ENCODE measurements at places on chromosomes 6 and 20. TPM values are rescaled to one million over a fixed set of nuclear protein-coding genes. Genes with fewer than 3 reads are reported as not detected.

NOX3 gene
- not detected for total RNA-seq

DNA sequence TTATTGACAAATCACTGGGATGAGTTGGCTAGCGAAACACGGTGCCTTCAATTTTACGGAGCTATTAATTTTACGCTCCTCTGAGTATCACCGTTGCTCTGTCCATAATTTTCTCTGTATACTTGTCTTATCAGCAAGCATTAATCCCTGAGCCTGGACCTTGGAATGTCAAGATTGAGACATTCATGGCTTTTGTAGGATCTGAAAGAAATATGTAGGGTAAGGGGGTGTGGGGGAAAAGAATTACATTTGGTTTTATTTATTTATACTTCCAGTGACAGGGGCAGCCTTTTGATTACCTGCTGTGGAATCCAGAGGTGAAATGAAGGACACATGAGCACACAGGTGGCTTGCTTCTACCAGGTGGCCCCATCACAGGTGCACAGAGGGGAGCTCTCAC lies 46.6 kb downstream of the DTD1 start:
- no peaks in the 10 kb centered on the region for H3K27me3 ChIP-seq
- H3K36me3 ChIP-seq: no peaks in the 10 kb centered on the region
- no peak overlapping the region for H3K27ac ChIP-seq
- peaks cover 2% of the 10 kb centered on the region for H3K4me1 ChIP-seq
- no peak overlapping the region for H3K4me3 ChIP-seq
- no peak for DNase-seq

C20orf96 gene
- total RNA-seq: 14.9 TPM

GRCh38 chr6:117317261-117317660 lies 51.9 kb downstream of the VGLL2 start:
- H3K27me3 ChIP-seq: no peaks in the 10 kb centered on the region
- H3K36me3 ChIP-seq: no peaks in the 10 kb centered on the region
- DNase-seq: no peak
- no peak overlapping the region for H3K4me3 ChIP-seq

GRCh38 chr6:156778454-156779205 lies 1.5 kb downstream of the ARID1B start:
- H3K27ac ChIP-seq: peak overlapping the region; percentile 96
- no peaks in the 10 kb centered on the region for H3K36me3 ChIP-seq
- peak overlapping the region; percentile 79 for H3K4me3 ChIP-seq
- peaks cover under 1% of the 10 kb centered on the region for H3K4me1 ChIP-seq
- peak; percentile 78 for DNase-seq

GRCh38 chr20:11098888-11099287 lies 425.1 kb upstream of the JAG1 start:
- DNase-seq: no peak
- no peak overlapping the region for H3K27ac ChIP-seq
- H3K4me1 ChIP-seq: no peaks in the 10 kb centered on the region
- H3K27me3 ChIP-seq: no peaks in the 10 kb centered on the region
- H3K36me3 ChIP-seq: no peaks in the 10 kb centered on the region

GRCh38 chr6:132115714-132116366 lies 164.7 kb upstream of the CCN2 start:
- H3K4me1 ChIP-seq: no peaks in the 10 kb centered on the region
- DNase-seq: no peak
- H3K36me3 ChIP-seq: no peaks in the 10 kb centered on the region
- H3K27ac ChIP-seq: peak overlapping the region; percentile 56

- no peak for DNase-seq
- H3K27ac ChIP-seq: no peak overlapping the region
- no peaks in the 10 kb centered on the region for H3K36me3 ChIP-seq
These were observed 57.7 kb downstream of the RNF217 start for GRCh38 chr6:125019918-125020317.

GRCh38 chr6:1703091-1703855 lies 93.6 kb downstream of the FOXC1 start:
- no peak for DNase-seq
- H3K27me3 ChIP-seq: no peaks in the 10 kb centered on the region
- no peak overlapping the region for H3K4me3 ChIP-seq
- no peak overlapping the region for H3K27ac ChIP-seq
- no peaks in the 10 kb centered on the region for H3K4me1 ChIP-seq

ZNF334 gene
- 10.7 TPM for total RNA-seq
